Bone marrow (tissue), 2 donors: ENCODE measurements at places on chromosomes 16 and 17.

DNA sequence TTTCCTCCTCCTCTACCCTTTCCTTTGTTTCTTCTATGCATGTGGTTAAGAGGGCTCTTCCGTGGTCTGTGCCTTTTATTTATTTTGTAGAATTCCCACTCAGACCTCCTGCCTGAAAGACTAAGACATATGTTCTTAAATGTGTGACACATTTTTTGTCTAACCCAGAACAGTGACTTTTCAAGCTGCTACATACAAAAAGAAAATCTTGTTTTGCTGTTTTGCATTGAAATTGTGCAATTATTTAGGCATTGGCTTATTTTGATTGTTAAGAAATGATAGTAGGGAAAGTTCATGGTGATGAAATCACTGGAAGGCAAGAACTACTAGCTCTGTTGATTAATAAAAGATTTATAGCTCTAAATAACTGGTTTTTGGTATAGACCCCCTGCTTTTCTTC is 76.8 kb downstream of the TUBD1 start:
- no peak for DNase-seq

GRCh38 chr16:9206156-9206555 is 114.7 kb downstream of the HAPSTR1 start:
- DNase-seq, result no peak

GRCh38 chr16:15690296-15690695 is 40.3 kb downstream of the NDE1 start:
- DNase-seq, result no peak

GRCh38 chr17:67656494-67657203 is 61.1 kb upstream of the NOL11 start:
- no peak for DNase-seq

GRCh38 chr17:806346-806745 is 24.2 kb downstream of the MRM3 start:
- DNase-seq, result no peak

DNA sequence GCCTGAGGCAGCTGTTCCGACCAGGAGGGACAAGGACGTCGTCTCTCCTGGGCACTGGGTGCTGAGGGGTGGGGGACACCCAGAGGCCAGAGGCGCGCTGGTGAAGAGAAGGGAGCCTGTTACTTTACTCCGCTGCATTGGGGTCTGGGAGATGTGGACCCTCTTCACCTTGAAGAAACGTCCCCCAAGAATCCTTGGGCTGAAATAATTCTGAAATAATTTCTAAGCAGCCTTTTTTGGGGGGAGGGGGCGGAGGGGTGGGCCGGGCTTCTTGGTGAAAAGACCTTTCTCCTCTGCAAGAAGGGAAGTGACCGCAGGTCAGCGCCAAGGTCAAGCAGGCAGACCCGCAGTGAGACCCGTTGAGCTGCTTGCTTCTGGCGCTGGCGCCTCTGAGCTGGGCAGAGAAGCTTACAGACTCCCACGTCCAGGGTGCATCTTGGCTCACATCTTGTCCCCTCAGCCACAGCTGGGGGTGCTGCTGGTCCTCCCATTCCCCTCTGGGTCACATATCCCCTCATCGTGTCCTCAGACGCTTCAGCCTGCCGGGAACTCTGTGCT is 1.1 kb downstream of the SYT17 start:
- no peak for DNase-seq

DNA sequence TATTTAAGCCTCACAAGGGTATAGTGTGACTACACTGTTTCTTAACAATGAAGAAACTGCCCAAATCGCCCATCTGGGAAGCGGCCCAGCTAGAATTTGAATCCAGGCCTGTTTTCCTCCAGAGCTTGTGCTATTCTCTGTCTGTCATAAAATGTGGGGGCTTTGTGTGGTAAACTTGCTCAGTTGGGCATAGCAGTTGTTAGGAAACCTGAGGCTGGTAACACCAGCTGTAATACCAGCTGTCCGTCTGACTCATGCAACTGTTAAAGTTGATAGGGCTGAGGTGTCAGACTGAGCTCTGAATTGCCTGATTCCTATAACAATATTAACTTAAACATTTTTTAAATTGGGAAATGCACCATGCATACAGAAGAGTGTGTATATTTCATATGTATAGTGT is 9.3 kb downstream of the NOD2 start:
- DNase-seq, result peak; percentile 88
